ENCODE measurements at places on chromosomes 7 and 10.

DNA sequence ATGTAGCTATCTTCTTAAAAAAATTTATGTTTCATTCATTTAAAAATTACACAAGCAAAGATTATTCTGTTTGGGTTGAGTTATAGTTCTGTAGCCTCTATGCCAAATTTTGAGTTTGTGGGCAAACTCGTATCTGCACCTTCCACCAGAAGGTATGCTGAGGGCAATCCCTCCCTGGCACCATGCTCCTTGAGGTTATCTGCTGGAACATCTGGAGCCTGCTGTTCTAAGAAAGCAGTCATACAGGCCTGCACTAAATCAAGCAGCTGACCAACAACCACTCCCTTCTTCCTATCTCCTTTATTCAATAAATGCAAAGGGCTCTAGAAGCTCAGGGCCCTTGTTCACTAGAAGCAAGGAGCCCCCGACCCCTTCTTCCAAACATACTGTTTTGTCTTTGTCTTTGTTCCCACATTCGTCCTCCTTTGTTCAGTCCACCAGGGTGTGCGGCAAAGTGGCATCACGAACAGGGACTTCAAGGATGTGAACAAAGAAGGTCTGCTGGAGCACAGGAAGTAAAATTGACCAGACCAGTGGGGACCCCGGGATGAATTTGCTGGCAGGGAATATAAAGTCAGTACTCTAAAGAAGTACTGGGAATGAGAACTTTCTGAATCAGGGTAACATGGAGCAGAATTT, 36.4 kb downstream of the OR13A1 start:
- DNase-seq: no peak

GRCh38 chr10:60937784-60938654, 6.0 kb downstream of the RHOBTB1 start:
- DNase-seq: no peak

GRCh38 chr10:128062881-128063563, 63.2 kb downstream of the MKI67 start:
- no peak for DNase-seq

GRCh38 chr10:78269060-78269459, 235.4 kb downstream of the RPS24 start:
- no peak for DNase-seq

DNA sequence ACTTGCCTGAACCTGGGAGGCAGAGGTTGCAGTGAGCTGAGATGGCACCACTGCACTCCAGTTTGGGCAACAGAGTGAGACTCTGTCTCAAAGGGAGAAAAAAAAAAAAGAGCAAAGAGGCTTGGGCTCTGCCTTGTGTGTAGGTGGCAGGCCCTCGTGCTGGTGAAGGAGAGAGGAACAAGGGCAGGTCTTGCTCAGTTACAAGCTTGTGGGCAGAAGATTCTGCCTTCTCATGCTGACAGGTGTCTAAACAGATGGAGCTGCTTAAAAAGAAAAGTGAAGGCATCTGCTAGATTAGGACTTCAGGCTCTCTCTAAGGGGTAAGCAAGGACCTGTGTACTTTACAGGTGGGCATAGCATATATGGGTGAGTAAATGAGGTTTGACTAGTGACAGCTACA, 65.5 kb upstream of the TRIM8 start:
- no peak for DNase-seq

- DNase-seq: no peak
Measured at GRCh38 chr7:45716380-45717203, 142.4 kb downstream of the ADCY1 start.

DNA sequence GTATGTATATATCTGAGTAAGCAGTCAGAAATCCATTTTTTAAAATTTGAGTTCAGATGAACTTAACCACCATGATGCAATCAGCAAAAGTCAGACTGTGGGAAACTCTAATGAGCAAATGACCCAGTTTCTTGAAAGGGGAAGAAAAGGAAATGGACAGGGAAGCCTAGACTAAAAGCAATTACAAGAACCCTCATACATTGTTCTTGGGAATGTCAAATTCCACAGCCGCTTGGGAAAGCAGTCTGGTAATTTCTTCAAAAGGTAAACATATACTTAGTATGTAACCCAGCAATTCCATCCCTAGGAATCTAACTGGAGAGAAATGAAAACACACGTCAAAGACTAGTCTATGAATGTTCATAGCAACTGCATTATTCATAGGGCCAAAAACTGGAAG, 16.4 kb upstream of the FOXK1 start:
- peak; percentile 95 for DNase-seq

Measured in GM04503 (cell line).